HEK293T (cell line): ENCODE measurements at places on chromosomes 7 and 10.
A peak's percentile ranks its signal among the peaks of the same experiment; 100 is the strongest.

DNA sequence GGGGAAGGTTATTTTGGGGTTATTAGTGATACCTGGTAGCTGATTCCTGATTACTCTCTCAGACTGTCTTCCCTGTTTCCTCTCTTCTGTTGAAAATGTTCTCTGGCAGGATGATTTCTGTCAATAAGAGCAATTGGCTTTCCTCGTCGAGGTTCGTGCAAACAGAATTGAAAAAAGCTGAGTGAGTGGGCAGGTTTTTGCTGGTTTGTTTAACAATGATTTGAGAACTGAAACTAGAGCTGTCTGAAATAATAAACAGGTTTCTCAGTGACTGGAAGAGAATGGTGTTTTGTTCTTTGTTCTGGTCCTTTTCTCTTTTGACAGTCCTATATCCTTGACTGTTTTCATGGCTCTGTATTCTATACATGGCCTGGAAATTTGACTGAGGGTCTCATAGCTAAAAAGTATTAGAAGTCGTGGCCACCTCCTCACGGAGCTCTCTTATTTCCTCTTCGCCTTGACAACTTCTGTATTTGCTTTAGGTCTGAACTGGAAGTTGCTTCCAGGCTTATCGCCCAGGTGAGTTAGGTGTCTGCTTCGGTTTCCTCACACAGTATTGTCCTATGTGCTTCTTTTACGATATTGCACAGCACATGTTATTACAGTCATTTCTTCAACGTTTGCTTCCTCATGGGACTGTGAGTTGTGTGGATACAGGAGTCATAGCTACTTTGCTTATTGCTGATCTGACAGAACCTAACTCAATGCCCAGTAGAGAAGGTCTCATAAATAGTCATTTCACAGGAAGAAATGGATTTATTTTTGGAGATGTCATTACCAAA, 403.6 kb downstream of the NRG3 start:
- no peak for DNase-seq

DNA sequence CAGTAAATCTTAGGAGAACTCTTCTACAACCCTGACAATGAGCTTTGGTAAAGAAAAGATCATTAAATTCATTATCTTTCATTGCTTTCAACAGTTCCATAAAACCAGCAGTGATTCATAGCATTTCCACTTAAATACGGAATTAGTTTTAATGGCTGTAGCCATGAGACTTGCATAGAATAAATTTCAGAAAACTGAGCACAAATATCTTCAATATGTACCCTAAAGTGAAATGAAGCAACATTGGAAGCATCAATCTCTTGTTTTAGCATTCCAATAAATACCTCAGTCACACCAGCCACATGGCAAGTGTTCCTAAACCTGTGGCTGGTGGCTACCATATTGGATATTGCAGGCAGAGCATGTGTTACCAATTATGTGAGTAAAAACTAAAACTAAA, 3.6 kb upstream of the RARRES2 start:
- DNase-seq, result no peak

DNA sequence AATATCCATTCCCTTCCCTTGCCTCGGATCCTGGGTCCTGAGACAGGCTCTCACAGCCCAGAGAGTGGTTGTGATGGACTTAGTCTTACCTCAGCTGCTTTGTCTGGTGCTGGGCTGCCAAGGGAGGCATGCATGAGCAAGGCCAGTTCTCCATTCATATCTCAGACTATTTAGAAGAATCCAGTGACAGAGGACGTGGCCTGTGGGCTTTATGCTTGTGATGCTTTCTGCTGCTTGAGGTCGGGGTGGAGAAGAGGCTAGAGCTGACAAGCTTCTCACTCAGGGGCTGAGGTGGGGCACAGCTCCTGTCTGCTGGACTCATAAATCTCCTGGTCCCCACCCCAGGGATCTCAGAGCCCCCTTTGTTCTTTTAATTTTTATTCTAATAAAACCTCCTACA, 66.8 kb downstream of the DNAJC12 start:
- no peak for DNase-seq

GRCh38 chr7:104903044-104903443, 111.0 kb upstream of the KMT2E start:
- DNase-seq, result no peak

DNA sequence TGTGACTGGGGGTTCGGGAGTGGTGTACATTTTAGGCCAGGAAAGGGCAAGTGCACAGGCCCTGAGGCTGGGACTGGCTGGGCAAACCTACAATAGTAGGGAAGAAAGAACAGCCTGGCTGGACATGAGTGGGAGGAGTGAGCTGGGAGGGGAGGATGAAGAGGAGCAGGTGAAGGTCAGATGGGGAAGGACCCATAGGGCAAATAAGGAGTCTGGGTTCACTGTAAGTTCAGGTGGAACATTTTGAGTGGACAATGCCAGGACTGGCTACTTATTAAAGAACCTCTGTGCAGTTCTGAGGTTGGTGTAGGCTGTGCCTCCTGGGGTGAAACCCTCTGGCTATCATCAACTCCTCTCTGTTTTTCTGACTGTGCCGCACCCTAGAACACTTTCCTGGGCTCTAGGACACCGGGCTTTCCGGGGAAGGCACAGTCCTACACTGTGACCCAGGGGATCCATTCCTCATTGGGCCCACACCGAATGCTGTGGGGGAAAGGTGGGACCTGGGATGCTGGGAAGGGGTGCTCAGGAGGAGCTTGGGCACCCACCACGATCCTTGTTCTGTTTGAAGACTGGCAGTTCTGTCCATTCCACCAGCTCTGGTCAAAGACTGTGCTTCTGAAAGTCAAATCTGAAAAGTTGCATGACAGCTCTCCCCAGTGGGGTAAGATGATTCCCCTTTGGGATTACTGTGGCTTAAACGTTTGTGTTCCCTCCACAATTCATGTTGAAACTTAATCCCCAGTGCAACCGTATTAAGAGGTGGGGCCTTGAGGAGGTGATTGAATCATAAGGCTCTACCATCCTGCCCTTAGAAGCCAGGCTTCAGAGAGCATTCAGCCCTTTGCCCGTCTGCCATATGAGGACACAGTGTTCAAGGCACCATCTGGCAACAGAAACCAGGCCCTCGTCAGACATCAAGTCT, 4.0 kb upstream of the MMP21 start:
- DNase-seq, result no peak

GRCh38 chr7:131010717-131011431, 276.9 kb upstream of the KLF14 start:
- DNase-seq, result no peak

DNA sequence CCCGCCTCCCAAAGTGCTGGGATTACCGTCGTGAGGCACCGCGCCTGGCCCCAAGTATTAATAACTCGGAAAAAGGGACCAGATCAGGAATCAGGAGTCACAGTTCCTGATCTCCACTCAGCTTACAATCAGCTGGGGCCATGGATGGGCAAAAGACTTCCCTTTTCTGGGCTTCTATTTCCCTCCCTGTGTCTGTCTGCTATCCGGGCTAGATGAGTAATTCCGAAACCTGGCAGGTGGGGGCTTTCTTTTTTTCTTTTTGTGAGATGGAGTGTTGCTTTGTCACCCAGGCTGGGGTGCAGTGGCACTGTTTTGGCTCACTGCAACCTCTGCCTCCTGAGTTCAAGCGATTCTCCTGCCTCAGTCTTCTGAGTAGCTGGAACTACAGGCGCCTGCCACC, 11.6 kb downstream of the RPS24 start:
- no peak for DNase-seq

DNA sequence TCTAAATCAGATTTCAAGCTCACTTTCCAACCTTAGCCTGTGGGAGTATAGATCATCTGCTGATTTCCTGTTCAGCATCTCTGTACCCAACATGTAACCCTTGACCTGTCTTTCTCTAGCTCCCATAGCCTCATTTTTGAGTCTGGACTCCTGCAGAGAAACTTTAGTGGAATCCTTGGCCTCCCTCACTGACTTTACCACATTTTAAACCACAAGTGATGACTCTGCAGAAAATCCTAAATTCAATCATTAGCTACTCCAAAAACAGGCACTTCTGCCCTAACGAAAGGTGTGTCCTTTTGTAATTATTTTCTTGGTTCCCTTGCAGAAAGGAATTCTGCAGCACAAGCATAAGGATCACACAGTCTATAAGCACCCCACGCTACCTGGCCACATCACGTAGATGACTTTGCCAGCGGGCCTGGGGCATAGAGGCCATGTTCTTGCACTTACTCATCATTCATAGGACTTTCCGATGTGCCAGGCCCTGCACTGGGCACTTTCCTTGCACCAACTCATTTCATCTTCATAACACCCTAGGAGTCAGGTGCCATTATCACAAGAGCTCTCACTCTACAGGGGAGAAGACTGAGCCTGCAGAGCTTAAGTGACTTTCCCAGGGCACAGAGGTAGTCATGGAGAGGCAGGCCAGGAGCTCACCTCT, 57.2 kb upstream of the OPALIN start:
- DNase-seq, result no peak

GRCh38 chr10:12042409-12042796, 206 bp downstream of the UPF2 start:
- no peak for DNase-seq

- DNase-seq, result no peak
Observed at GRCh38 chr10:44961230-44961571, 1.6 kb downstream of the RASSF4 start.

DNA sequence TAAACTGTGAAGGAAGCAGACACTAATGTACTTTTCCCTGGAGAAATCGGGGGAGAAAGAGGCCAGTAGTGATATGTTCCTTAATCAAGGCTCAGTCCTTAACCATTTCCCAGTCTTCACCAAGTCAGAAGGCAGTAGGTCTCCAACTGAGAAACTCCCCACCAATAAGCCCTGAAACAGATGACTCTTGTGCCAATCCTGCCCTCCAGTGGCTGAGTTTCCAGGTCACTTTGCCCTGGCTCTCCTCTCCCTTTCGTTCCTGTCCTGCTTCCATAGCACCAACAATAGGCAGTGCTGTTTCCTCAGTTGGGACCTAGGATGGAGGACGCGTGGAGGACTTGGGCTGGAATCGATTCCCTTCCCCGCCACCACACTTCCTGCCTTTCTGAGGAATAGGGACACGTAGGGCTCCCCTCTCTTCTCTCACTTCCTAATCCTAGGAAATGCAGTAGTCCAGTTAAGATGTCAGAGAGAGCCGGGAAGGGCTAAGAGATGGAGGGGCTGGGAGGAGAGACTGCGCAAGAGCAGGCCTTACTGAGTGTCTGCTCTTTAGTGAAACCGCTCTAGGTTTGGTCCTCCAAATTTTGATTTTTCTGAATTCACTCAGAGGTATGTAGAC, 23.4 kb downstream of the ATOH7 start:
- peak; percentile 70 for DNase-seq

- no peak for DNase-seq
Observed at GRCh38 chr7:28908775-28909174, 49.4 kb downstream of the TRIL start.
